ENCODE measurements at places on chromosomes 2 and 18. TPM values are rescaled to one million over a fixed set of nuclear protein-coding genes. Genes with fewer than 3 reads are reported as not detected.

DNA sequence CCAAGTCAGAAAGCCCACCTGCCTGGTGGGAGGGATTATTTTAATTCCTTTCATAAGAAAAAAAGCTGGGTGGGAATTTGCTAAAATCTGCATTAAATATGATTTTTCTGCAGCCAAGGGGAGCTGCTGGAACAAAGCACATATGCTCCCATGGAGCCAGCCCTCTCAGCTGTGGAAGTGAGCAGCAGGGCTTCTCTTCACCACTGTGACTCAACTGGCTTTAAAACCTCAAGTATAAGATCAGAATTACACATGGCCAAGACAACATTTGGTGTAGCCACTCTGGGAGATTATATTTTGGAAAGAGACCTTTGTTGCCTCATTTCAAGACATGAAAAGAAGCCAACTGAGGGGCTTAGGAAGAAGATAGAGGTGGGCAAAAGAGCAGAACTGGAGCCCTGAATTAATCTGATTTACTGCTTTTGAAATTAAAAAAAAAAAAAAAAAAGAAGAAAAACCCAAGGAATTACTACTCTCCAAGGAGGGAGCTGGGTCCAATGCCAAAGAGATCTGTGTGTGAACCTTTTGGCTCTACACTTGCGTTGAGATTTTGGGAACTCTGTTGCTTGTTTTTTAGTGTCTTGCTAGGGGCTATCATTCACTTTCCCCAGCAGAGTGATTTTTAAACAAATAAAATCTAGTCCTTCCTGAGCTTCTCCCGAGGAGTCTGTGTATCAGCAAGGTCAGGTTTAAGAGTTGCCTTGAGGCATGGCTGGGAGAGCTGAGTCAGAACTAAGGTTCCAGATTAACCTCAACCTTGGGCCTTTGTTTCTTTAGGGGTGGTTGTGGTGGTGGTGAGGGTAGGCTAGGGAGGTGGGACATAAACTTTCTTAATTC lies 6.0 kb downstream of the LHCGR start:
- H3K36me3 ChIP-seq: no peaks in the 10 kb centered on the region
- no peak for DNase-seq
- no peak overlapping the region for H3K4me3 ChIP-seq
- H3K27me3 ChIP-seq: peaks cover 4% of the 10 kb centered on the region
- H3K4me1 ChIP-seq: peaks cover 6% of the 10 kb centered on the region

GRCh38 chr2:9460441-9461017 lies 13.8 kb upstream of the IAH1 start:
- H3K4me3 ChIP-seq: no peak overlapping the region
- peaks cover 27% of the 10 kb centered on the region for H3K36me3 ChIP-seq
- no peak overlapping the region for H3K27ac ChIP-seq
- DNase-seq: no peak
- H3K27me3 ChIP-seq: no peaks in the 10 kb centered on the region
- H3K4me1 ChIP-seq: peaks cover 8% of the 10 kb centered on the region

The NT5C1B gene
- total RNA-seq: not detected

- no peak for DNase-seq
- peaks cover 2% of the 10 kb centered on the region for H3K36me3 ChIP-seq
- H3K4me3 ChIP-seq: no peak overlapping the region
These were observed 91.5 kb downstream of the DYM start for GRCh38 chr18:49368876-49369440.

DNA sequence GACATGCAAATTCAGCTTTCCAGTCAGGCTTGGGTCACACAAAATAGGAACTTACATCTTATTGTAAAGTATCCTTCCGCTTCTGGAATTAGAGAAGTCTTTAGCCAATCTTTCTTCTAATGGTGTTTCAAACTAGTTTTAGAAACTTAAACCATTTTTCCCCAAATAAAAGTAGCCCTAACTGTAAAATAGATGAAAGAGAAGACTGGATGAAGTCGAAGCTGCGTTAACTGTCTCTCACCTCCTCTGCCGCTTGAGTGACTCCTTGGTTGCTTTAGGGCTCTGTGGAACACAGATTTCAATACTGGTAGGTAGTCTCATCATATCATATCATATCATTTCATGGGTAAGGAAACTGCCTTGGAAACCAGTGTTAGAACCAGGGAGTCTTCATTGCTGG lies 498.4 kb downstream of the XIRP2 start:
- no peak for DNase-seq
- H3K27me3 ChIP-seq: no peaks in the 10 kb centered on the region
- no peaks in the 10 kb centered on the region for H3K36me3 ChIP-seq
- no peak overlapping the region for H3K27ac ChIP-seq

The PNKD gene
- 39.1 TPM for total RNA-seq

DNA sequence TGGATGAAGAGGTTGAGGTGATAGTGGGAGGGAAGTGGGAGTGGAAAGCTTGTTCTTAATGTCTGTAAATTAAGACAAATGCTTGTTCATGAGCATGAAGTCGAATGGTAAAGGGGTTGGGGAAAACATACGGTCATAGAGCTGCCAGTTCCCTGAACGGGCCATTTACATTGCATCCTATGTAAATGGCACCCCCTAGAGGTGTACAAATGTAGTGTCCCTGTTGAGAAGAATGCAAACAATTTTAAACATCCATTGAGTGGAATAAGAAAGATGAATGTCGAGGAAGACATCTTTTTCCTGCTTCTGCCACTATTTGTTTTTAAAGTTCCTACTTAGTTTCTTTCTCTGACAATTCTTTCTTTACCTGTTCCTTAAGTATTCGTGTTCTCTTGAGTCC lies 155.7 kb downstream of the RDH14 start:
- H3K4me1 ChIP-seq: no peaks in the 10 kb centered on the region
- H3K27me3 ChIP-seq: peaks cover 6% of the 10 kb centered on the region
- H3K36me3 ChIP-seq: no peaks in the 10 kb centered on the region

DNA sequence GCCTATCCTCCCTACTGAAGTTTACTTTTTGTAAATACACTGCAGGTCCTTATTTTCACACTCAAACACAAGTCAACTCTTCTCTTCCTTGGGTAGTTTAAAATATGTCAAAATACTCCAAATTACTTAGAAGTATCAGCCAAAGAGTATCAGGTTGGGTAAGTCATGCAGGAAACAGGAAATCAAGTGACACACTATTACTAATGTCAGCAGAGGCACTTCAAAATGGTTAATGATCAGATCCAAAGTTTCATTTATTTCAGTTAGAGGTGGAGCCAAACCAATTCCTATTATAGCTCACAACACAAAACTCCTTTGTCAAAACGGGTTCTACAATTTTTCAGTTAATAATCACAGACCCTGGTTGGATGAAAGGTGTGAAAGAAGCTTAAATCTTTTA lies 54.2 kb downstream of the DLGAP1 start:
- no peak overlapping the region for H3K27ac ChIP-seq
- no peaks in the 10 kb centered on the region for H3K4me1 ChIP-seq
- no peak for DNase-seq
- H3K36me3 ChIP-seq: no peaks in the 10 kb centered on the region
- no peaks in the 10 kb centered on the region for H3K27me3 ChIP-seq
- H3K4me3 ChIP-seq: no peak overlapping the region

DNA sequence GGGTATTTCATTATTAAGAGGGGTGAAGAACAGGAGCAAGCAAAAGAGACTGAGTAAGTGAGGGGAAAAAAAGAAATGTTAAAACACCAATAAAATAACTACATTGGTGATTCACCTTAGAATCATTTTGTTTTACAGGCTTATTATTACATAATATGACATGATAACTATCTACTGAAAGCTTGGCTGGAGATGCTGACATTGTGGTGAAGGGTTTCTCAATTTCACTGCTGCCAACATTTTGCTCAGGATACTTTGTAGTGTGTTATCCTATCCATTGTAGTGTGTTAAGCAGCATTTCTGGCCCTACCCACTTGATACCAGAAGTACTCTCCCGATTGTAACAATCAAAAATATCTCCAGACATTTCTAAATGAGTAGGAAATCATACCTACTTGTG lies 1564.6 kb upstream of the NXPH2 start:
- no peaks in the 10 kb centered on the region for H3K36me3 ChIP-seq
- H3K4me1 ChIP-seq: no peaks in the 10 kb centered on the region
- DNase-seq: no peak
- no peak overlapping the region for H3K4me3 ChIP-seq

DNA sequence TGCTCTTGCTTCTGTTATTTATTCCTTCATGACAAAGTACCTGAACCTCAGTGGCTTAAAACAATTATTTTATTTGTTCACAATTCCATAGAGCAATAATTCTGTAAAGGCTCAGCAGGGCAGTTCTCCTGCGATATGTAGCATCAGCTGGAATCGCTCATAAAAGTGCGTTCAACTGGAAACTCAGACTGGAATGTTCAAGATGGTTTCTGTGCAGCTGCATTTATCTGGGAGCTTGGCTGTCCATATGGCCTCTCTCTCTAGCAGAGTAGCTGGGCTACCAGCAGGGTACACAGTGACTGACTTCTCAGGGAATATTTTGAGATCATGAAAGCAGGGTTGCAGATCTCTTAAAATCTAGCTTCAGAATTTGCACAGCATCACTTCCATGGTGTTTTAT lies 13.5 kb downstream of the CCDC121 start:
- no peaks in the 10 kb centered on the region for H3K4me1 ChIP-seq
- no peak overlapping the region for H3K4me3 ChIP-seq
- H3K27ac ChIP-seq: no peak overlapping the region
- no peak for DNase-seq
- peaks cover 55% of the 10 kb centered on the region for H3K36me3 ChIP-seq

DNA sequence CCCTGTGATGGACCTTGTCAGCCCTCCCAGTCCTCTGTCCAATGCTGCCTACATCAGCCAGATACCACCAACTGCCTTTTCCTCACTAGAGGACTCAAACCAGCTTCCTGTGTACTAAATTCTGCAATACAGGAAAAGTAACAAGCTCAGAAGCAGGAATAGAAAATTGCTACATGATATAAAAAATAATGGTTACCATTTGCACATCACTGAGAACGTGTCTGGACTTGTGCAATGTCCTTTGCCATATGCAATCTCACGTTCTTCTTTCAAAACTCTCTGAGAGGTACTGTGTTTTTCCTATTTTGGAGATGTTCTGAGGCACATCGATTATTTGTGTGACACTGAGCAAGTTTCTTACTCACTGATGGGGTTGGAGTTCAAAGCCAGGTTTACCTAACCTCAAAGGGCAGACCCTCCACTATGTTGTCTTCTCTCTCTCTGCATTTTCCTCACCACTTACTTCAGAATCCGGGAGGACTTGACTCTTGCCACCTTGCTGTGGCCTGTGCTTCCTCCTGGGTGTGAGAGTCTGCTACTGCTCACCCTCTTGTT lies 12.1 kb downstream of the UPP2 start:
- peaks cover 4% of the 10 kb centered on the region for H3K27me3 ChIP-seq
- H3K4me1 ChIP-seq: no peaks in the 10 kb centered on the region
- no peak overlapping the region for H3K4me3 ChIP-seq
- DNase-seq: no peak
- no peak overlapping the region for H3K27ac ChIP-seq

GRCh38 chr2:237912271-237913192 lies 53.1 kb downstream of the RAMP1 start:
- no peaks in the 10 kb centered on the region for H3K27me3 ChIP-seq
- H3K4me1 ChIP-seq: peaks cover under 1% of the 10 kb centered on the region
- DNase-seq: no peak
- H3K36me3 ChIP-seq: peaks cover 9% of the 10 kb centered on the region
- no peak overlapping the region for H3K4me3 ChIP-seq

DNA sequence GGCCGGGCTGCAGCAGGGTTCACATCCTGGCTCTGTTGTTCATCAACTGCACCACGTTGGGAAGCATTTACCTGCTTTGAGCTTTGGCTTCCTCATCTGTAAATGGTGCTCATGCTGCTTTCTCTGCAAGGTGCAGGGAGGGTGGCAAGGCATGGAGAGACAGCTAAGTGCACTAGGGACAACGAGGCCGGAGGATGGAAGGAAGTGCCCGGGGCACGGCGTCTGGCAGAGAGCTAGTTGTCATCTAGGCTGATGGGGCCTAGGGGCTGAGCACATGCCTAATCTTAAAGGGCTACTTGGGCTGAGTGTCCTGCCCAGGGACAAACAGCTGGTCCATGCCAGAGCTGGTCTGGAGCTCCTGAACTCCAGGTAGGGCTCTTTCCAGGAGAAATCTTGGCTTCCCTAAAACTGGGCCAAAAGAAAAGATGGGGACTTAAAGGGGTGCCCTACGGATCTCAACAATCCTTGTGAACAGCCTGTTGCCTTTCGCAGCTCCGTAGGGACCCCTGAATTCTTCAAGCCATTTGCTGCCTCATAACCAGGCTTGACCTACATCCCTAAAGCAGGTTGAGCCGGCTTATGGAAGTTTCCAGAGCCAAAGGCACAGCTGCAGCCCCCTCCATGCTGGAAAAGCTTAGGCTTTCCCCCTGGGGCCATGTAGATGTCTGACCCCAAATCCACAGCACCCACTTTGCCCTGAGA lies 130.8 kb downstream of the SMAD7 start:
- H3K4me1 ChIP-seq: peaks cover 23% of the 10 kb centered on the region
- peaks cover 4% of the 10 kb centered on the region for H3K27me3 ChIP-seq
- no peak overlapping the region for H3K4me3 ChIP-seq
- H3K27ac ChIP-seq: no peak overlapping the region

DNA sequence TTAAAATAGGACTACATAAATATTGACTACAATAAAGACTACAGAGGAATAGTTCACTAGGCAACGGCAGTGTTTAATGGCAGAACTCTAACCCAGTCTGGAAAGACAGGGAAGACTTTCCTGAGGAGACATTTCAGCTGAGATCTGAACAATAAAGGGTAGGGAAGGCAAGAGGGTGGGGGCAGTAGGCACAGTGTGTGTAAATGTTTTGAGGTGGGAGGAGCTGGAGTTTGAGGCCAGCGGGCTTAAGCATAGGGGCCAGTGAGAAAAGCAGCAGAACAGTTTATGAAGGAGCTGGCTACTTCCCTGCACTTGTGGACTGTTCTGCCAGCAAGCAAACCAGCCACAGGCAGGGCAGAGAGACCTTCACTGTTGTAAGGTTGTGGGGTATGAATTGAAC lies 76.6 kb upstream of the UGP2 start:
- no peak for DNase-seq
- no peak overlapping the region for H3K27ac ChIP-seq
- H3K4me1 ChIP-seq: no peaks in the 10 kb centered on the region
- H3K36me3 ChIP-seq: no peaks in the 10 kb centered on the region
- H3K4me3 ChIP-seq: no peak overlapping the region

The UGT1A5 gene
- not detected for total RNA-seq

GRCh38 chr2:195563857-195564512 lies 93.0 kb upstream of the SLC39A10 start:
- peak overlapping the region; percentile 54 for H3K4me3 ChIP-seq
- peaks cover 64% of the 10 kb centered on the region for H3K4me1 ChIP-seq
- peak; percentile 26 for DNase-seq
- peaks cover 16% of the 10 kb centered on the region for H3K36me3 ChIP-seq
- H3K27ac ChIP-seq: peak overlapping the region; percentile 94

The COBLL1 gene
- not detected for total RNA-seq
